Naive thymus-derived CD4-positive, alpha-beta T cell (primary cell): ENCODE measurements at places on chromosomes 4 and X. TPM values are rescaled to one million over a fixed set of nuclear protein-coding genes. Genes with fewer than 3 reads are reported as not detected.

GRCh38 chrX:18927558-18927957 lies 56.4 kb downstream of the PHKA2 start:
- no peak for DNase-seq

VCX3B gene
- not detected for polyA plus RNA-seq

RASSF6 gene
- polyA plus RNA-seq: 0.04 TPM

- no peak for DNase-seq
Measured at GRCh38 chr4:142585411-142585810, 260.7 kb downstream of the INPP4B start.

SSX2 gene
- not detected for polyA plus RNA-seq

USP17L18 gene
- not detected for polyA plus RNA-seq

DNA sequence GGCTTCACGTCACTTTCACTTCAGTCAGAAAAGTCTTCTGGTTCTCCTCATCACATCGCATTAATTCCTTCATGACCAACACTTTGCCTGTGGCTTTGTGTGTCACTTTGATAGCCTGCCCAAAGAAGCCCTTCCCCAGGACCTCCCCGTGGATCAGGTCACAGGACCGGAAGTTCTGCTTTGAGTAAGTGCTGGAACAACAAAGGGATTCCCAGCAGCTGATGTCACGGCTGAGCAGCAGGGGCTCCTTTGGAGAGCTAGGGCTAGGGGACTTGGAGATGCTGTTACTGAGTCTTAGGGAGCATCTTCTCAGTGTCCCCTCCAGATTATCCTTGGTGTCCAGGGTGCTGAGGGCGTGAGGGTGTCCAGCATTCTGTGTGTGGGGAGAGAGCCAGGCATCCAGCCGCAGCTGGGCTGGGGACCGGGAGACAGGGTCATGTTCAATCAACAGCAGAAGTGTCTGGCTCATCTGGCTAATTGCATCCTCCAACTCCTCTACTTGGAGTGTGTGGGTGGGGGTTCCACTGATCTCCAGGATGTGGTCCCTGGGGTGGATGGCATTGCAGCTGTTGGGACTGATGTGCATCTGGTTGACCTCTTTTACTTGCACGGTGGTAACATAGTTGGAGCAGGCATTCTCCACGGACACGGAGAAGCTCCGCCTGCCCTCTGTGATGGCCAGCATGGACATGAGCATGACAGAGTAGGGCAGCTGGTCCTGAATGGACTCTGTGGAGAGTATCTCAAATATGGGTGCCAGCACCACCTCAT lies 39.2 kb upstream of the ARHGAP6 start:
- no peak for DNase-seq

GRCh38 chr4:47776353-47776752 lies 61.5 kb downstream of the CORIN start:
- no peak for DNase-seq

DNA sequence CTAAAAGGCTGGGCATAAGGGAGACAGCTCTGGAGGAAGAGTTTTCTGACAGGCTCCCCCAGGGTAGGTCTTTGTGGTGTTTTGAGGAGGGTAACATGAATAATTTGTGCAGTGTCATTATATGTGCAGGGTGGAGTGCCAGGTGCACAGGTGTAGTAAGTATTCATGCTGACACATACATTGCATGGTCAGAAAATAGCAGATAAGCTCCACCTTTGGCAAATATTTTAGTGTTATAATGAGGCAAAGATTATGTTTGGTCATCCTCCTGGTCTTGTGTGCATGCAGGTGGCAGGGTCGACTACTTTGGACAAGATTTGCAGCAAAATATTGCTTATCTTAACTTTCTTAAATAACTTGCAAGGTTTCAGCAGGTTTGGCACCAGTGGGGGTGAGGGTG lies 910.4 kb upstream of the PCDH10 start:
- DNase-seq: no peak

LONRF3 gene
- 0.89 TPM for polyA plus RNA-seq
